Esophagus squamous epithelium (tissue), 5 donors: ENCODE measurements at places on chromosomes 3 and 15.

DNA sequence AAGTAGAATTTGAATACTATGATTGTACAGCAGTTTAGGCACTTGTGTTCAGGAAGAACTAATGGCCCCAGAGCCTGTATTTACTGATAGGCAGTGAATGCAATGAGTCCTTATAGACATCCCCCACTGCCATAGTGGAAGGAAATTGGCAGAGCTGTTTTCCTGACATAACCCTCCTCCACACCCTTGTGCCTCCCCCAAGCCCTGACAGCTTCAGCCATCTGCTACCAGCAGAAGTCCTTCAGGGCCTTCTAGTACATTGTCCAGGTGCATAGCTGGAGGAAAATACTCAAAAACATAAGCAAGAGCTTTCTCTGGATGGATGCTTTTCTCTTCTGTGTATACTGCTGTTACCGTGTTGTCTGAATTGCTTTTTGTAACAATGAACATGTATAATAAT, 20.6 kb downstream of the ARHGAP31 start:
- no peaks in the 10 kb centered on the region for H3K27me3 ChIP-seq
- H3K4me1 ChIP-seq = peaks cover 12% of the 10 kb centered on the region
- DNase-seq = no peak
- no peaks in the 10 kb centered on the region for H3K36me3 ChIP-seq
- no peak overlapping the region for H3K27ac ChIP-seq
- H3K4me3 ChIP-seq = no peak overlapping the region

DNA sequence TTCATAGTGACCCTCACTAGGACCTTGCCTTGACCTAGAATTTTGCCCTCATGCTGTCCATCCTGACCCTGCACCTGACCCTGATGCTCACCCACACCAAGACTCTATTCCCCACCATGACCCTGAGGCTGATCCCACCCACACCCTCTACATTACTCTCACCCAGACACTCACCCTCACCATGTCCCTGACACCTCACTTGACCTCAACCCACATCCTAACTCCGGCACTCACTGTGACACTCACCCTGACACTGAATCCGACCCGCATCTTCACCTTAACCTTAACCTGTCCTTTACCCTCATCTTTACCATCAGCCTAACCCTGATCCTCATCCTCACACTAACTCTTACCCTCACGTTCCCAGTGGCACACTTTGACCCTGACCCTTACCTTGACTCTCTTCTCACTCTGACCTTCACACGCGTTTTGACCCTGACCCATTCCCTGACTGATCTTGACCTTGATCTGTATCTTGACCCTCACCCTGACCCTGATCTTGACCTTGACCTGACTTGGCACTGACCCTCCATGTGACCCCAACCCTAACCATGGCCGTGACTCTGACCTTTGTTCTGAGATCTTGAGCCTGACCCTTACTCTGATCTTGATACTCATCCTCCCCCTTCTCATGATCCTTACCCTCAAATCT, 22.2 kb upstream of the SLC25A26 start:
- peaks cover 6% of the 10 kb centered on the region for H3K4me1 ChIP-seq
- no peak overlapping the region for H3K4me3 ChIP-seq
- no peak for DNase-seq
- H3K27ac ChIP-seq = no peak overlapping the region

GRCh38 chr3:48830715-48831114, 17.0 kb downstream of the PRKAR2A start:
- no peak for DNase-seq
- H3K4me1 ChIP-seq = peaks cover 31% of the 10 kb centered on the region
- peaks cover 5% of the 10 kb centered on the region for H3K36me3 ChIP-seq
- H3K4me3 ChIP-seq = no peak overlapping the region

- peaks cover 18% of the 10 kb centered on the region for H3K36me3 ChIP-seq
- no peak overlapping the region for H3K27ac ChIP-seq
- no peak overlapping the region for H3K4me3 ChIP-seq
- H3K4me1 ChIP-seq = peaks cover 34% of the 10 kb centered on the region
Observed at GRCh38 chr3:196270499-196270898, 17.0 kb downstream of the PCYT1A start.

DNA sequence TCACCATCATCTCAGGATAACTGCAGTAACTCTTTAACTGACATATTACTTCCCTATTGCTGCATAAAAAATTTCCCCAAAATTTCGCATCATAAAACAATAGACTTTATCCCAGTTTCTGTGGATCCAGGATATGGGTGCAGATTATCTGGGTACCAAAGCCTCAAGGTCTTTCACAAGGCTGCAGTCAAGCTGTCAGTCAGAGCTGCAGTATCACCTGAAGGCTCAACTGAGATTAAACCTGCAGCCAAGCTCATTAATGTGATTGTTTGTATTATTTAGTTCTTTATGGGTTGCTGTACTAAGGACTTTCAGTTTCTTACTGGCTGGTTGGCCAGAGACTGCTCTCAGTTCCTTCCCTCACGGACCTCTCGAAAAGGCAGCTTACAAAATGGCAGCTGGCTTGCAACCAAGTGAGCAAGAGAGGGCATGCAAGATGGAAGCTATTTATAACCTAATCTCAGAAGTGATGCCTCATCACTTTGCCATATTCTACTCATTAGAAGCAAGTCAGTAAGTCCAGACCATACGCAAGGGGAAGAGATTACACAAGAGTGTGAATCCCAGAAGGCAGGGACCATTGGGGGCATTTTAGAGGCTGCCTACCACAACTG, 54.9 kb downstream of the DCUN1D1 start:
- H3K27ac ChIP-seq = no peak overlapping the region
- H3K4me3 ChIP-seq = no peak overlapping the region
- no peaks in the 10 kb centered on the region for H3K27me3 ChIP-seq
- DNase-seq = no peak
- no peaks in the 10 kb centered on the region for H3K36me3 ChIP-seq
- peaks cover 5% of the 10 kb centered on the region for H3K4me1 ChIP-seq

DNA sequence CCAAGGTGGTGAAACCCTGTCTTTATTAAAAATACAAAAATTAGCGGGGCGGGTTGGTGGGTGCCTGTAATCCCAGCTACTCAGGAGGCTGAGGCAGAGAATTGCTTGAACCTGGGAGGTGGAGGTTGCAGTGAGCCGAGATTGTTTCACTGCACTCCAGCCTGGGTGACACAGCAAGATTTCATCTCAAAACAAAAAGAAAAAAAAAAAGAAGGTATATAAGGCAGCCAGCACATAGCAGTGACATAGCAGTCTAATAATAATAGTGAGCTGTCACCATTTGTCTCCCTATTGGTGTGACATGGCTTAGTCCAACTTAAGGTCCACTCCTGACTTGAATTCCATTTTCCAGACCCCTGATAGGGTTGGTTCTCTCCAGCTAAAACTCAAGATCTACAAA, 8.8 kb upstream of the LACTB start:
- H3K27ac ChIP-seq = no peak overlapping the region
- H3K4me1 ChIP-seq = no peaks in the 10 kb centered on the region
- H3K4me3 ChIP-seq = no peak overlapping the region
- no peak for DNase-seq

DNA sequence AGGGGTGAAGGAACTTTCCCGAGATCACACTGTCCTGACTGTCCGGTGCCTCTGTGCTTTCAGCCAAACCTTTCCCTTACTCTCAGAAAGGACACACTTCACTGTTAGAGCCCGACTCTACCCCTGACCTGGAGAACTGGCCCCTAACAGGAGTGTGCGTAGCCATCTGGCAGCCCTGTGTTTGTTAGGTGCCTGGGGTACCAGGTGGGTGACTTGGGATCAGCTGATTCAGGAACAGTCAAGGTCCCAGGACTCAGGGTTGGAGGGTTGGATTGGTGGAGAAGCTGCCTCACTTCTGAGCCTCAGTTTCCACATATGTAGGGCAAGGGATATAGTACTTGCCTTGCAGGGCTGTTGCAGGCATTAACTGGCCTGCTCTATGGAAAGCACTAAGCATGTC, 98.3 kb upstream of the SLC6A11 start:
- H3K4me1 ChIP-seq = no peaks in the 10 kb centered on the region
- H3K4me3 ChIP-seq = no peak overlapping the region
- no peaks in the 10 kb centered on the region for H3K27me3 ChIP-seq
- DNase-seq = no peak

DNA sequence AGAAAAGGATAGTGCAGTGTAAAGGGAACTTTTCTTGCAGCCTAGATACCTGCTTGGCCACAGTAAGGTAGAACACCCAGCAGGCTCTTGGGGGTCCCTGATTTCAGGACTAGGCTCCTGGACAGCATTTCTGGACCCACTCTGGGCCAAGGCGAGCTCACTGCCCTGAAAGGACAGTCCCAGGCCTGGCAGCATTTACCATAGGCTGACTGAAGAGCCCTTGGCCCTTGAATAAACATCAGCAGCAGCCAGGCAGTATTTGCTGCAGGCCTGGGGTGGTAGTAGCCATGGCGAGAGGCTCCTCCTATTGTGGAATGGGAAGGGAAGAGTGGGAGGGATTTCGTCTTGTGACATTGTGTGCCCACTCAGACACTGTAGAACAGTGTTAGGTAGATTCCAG, 529.2 kb downstream of the TUSC7 start:
- H3K4me3 ChIP-seq = no peak overlapping the region
- no peak overlapping the region for H3K27ac ChIP-seq
- H3K36me3 ChIP-seq = no peaks in the 10 kb centered on the region
- no peaks in the 10 kb centered on the region for H3K4me1 ChIP-seq

- no peak overlapping the region for H3K27ac ChIP-seq
- no peaks in the 10 kb centered on the region for H3K4me1 ChIP-seq
- no peaks in the 10 kb centered on the region for H3K36me3 ChIP-seq
- DNase-seq = no peak
Observed at GRCh38 chr3:32198714-32199113, 39.8 kb upstream of the CMTM8 start.

DNA sequence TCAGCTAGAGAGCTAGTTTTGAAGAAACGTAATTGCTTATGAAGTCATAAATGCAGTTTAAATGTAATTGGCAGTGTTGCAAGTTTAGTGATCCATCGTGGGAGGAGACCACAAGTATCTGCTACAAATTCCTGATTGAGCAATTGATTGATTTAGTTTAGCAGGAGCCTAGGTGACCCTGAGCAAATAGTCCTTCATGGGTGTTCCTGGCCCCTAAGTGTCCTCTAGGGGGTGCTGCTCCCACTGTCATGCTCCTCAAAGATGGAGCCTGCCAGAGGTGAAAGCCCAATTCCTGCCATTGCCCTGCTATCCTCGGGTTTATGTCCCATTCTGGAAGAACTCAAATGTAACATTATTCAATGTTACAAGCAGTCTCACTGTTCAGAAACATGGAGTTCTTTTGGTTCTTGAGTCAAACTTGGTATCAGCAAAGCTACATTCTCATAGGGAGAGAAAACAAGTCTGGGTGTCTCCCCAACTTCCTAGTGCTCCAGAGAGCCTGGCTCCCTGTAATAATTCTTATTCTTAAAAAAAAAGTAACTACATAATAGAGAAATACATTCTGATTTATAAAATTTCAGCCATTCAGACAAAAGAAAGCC, 29.8 kb upstream of the SENP5 start:
- H3K27me3 ChIP-seq = no peaks in the 10 kb centered on the region
- no peak overlapping the region for H3K4me3 ChIP-seq
- H3K4me1 ChIP-seq = no peaks in the 10 kb centered on the region

DNA sequence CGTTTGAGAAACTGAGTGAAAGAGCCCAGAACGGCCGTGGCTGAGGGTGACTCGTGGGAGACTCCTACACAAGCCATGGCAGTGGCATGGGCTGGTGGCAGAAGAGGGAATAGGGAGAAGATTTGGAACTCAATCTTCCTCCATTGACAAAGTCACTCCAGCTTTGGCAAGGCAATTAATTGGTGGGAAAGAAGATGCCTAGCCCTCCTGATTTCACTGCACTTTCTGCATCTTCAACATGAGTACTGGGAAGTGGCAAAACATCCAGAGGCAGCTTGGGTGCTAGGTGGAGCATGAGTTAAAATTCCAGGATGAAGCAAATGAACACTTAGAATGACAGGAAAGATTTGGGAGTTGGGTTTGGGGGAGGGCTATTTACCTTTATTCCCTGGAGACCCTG, 1.4 kb upstream of the TGFBR2 start:
- no peaks in the 10 kb centered on the region for H3K36me3 ChIP-seq
- no peak overlapping the region for H3K4me3 ChIP-seq
- H3K27ac ChIP-seq = peak overlapping the region; percentile 98
- peaks cover 9% of the 10 kb centered on the region for H3K4me1 ChIP-seq

GRCh38 chr3:81500039-81500438, 261.4 kb downstream of the GBE1 start:
- no peaks in the 10 kb centered on the region for H3K27me3 ChIP-seq
- DNase-seq = no peak
- no peak overlapping the region for H3K4me3 ChIP-seq
- no peaks in the 10 kb centered on the region for H3K4me1 ChIP-seq

- H3K36me3 ChIP-seq = no peaks in the 10 kb centered on the region
- DNase-seq = no peak
- H3K4me1 ChIP-seq = no peaks in the 10 kb centered on the region
- H3K27ac ChIP-seq = no peak overlapping the region
- H3K27me3 ChIP-seq = no peaks in the 10 kb centered on the region
- no peak overlapping the region for H3K4me3 ChIP-seq
Observed at GRCh38 chr15:70880781-70881180, 11.5 kb downstream of the THAP10 start.

GRCh38 chr15:69997161-69997485, 100.6 kb downstream of the TLE3 start:
- no peaks in the 10 kb centered on the region for H3K4me1 ChIP-seq
- H3K27ac ChIP-seq = no peak overlapping the region
- no peak overlapping the region for H3K4me3 ChIP-seq
- no peak for DNase-seq
- H3K36me3 ChIP-seq = no peaks in the 10 kb centered on the region

DNA sequence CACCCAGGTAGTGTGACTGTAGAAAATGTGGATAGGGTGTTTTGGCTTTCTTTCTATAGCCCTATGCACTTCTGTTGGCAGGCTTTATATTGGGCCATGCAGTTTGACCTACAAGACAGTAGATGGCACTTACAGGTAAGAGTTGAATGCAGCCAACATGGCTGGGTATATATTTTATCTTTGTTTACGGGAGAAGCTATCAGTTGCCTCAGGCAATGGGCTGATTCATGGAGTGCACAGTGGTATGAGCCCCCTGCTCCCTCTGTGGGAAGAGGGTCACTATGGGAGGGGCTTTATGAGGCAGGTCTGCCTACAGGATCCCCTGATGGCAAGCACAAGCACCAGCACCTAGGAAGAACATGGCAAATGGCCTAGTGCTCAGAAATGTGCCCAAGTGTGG, 301.2 kb upstream of the CDIN1 start:
- no peaks in the 10 kb centered on the region for H3K4me1 ChIP-seq
- no peak for DNase-seq
- H3K4me3 ChIP-seq = no peak overlapping the region
- H3K27me3 ChIP-seq = no peaks in the 10 kb centered on the region
- H3K36me3 ChIP-seq = no peaks in the 10 kb centered on the region

- no peaks in the 10 kb centered on the region for H3K27me3 ChIP-seq
- no peak overlapping the region for H3K4me3 ChIP-seq
- H3K36me3 ChIP-seq = peaks cover 33% of the 10 kb centered on the region
- H3K4me1 ChIP-seq = no peaks in the 10 kb centered on the region
- DNase-seq = no peak
Observed at GRCh38 chr15:55484917-55485672, 22.9 kb downstream of the DNAAF4 start.
